CD4-positive, alpha-beta T cell treated with Interleukin-21 for 1 hour (primary cell): ENCODE measurements at places on chromosomes 12 and 14.

DNA sequence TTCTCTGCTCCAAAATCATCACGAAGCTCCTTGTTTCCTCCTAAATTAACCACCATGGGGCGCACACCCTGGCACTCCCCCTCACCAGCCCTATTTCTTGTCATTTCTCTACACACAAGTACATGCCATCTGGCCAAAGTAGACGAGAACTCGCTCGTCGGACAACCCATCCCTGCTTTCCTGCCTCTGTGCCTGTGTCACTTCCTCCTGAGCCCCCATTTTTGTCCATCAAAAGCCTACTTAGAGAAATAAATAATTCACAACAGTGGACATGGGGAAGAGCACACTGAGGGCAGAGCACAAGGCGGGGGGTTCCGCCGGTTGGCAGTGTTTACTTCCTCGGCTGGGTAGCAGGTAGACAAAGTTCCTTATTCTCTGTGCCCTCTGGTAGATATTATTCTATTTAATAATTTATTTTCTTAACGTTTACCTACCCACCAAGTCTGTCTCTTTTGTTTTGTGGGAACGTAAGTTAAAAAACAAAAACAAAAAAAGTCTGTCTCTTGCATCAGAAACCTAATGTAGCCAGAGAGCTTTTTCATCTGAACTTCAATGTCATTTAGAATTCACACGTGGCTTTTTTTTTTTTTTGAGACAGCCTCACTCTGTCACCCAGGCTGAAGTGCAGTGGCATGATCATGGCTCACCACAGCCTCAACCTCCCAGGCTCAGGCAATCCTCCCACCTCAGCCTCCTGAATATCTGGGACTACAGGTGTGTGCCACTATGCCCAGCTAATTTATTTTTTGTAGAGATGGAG is 6.0 kb downstream of the VPS37B start:
- no peak for DNase-seq

- DNase-seq, result no peak
Observed at GRCh38 chr12:25725470-25725869, 172.4 kb upstream of the LMNTD1 start.

DNA sequence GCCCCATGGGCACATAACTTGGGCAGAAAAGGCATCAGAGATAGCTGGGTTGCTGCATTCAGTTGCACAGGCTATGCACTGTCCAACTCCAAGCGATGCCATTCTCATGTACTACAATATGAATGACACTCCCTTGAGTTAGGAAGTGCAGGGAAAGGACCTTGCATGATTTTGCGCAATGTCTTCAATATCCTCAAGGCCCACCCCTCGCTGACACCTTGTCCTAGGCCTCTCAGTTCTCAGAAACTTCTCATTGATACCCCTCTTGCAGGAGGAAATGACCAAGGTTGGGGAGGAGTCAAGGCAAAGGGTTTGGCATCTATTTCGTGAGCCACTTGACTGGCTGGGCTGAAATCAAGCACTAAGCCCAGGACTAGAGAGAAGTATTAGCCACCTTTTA is 70.4 kb downstream of the ARL6IP4 start:
- DNase-seq, result no peak

DNA sequence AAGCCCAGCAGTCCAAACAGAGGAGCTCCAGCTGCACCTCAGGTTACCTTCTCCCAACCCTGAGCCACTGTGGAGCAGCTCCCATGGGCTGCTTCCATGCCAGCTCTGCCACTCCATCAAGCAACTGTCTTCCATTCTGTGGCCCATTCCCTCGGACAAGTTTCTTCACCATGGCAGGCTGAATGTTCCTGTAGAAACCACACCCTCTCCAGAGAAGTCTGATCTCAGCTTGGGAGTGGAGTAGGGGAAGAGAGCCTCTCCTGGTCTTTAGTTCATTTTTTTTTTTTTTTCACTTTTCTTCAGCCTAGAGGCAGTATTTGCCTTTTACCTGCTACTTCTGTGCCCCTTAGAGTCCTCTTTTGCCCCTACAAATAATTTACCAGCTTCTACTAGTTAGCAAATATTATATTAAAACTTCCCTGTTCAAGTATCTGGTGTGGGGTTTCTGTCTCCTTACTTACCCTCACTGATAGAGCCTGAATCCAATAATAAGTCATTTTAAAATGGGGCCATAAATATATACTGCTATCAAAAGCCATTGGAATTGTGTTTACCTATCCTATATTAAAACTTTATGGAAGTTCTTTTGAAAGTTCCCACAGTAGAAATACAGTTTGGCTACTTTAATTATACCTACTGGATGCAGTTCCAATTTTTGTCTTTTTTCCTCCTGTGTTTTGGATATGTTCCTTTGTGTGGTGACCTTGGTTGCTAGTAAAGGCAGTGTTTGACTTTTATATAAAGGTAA is 11.7 kb upstream of the SLC17A8 start:
- no peak for DNase-seq

DNA sequence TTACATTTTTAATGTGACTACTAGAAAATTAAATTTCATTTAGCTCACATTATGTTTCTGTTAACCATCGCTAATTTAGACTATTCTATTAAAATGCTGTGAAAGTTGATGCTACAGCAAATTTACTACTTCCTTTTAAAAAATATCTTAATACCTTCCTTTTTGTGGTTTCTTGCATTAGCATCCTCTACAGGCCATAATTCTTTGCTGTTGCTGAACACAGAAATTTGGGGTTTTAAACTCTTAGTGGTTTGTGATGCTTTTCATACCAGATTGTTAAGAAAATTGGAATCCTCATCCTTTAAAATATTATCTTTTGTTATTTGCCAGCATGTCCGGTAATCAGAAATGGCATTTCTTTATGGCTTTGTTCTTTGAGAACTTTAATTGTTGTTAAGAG is 18.1 kb downstream of the WNK1 start:
- DNase-seq, result no peak
